ACHN (cell line): ENCODE measurements at places on chromosomes 1 and 21.

DNA sequence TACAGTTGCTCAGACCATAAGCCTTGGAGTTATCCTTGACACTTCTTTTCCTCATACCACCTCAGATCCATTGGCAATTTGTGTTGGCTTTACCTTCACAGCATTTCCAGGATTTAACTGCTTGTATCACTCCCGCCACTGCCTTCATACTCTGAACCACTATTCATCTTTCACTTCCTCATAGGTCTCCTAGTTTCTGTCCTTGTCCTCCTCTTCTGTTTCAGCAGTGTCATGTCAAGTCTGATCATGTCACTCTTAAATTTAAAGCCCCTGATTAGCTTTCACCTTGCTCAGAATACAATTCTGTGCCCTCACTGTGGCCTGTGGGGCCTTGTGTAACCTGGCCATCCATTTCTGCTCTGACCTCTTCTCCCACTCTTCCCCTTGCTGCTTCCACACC is 34.7 kb upstream of the C1orf115 start:
- DNase-seq: no peak

- no peak for DNase-seq
Observed at GRCh38 chr1:219138747-219139146, 34.9 kb upstream of the LYPLAL1 start.

DNA sequence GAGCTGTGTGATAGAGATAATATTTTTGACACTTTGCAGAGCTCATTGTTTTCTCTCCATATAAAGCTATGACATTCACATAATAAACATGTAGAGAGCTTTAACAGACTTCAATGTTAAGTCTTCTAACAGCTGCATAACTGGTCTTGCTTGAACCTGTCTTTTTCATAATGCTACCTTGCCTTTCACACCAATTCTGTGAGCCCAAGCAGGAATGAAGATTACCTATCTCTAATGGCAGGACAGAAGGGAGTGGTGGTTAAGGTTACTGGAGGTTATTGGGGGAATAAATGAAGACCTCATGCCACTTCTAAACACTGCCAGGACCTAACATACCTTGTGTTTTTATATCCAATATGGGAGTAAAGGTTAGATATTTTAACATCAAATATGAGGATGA is 2.3 kb upstream of the CD55 start:
- DNase-seq: no peak

DNA sequence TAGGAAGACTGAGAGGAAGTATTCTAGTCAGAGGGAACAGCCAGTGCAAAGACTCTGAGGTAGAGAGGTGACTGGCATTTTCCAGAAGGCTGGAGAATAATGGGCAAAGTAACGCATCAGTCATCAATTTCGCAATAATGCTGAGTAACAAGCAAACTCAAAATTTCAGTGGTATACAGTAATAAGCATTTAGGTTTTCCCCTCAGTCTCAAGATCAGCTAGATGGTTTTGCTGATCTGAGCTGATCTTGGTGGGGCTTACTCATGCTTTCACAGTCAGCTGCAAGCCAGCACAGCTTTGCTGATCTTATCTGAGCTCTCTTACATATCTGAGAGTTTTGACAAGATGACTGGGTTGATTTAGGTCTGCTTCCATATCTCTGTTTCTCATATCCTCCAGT is 108.7 kb downstream of the TSEN15 start:
- no peak for DNase-seq

DNA sequence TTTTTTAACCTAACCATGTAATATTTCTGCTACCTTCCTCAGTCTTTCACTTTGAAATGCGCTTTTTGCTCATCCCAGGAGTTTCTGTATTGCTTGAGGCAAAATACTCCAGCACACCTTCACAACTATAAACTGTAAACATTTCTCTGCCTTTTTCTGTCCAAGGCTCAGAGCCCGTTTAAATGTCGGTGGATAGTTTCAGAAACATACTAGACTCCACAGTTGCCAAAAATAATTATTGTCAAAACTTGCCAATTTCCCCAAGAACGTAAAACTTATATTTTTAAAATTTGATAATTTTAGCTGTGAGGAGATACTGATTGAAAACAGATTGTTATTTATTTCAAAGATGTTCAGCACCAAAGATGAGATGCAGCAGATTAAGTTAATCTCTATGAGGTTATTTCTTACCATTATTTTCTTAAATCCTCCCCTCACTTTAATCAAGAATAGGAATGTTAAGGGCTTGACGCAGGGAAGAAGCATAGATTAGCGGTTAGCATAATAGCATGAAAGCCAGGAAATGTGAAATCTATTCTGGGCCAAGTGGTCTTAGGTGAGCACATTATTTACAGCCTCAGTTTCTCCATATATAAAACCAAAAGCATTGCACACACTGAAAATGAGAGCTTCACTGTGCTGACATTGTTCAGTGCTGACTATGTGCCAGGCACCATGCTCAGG is 91.5 kb upstream of the ESRRG start:
- no peak for DNase-seq
